Upper lobe of left lung (tissue), 6 donors: ENCODE measurements at places on chromosomes 16 and 17. TPM values are rescaled to one million over a fixed set of nuclear protein-coding genes. Genes with fewer than 3 reads are reported as not detected.

The DOC2A gene
- 8.2 TPM for total RNA-seq

GRCh38 chr16:66495440-66495839, 54.5 kb downstream of the TK2 start:
- H3K27ac ChIP-seq, result no peak overlapping the region
- DNase-seq, result no peak
- H3K4me3 ChIP-seq, result no peak overlapping the region

DNA sequence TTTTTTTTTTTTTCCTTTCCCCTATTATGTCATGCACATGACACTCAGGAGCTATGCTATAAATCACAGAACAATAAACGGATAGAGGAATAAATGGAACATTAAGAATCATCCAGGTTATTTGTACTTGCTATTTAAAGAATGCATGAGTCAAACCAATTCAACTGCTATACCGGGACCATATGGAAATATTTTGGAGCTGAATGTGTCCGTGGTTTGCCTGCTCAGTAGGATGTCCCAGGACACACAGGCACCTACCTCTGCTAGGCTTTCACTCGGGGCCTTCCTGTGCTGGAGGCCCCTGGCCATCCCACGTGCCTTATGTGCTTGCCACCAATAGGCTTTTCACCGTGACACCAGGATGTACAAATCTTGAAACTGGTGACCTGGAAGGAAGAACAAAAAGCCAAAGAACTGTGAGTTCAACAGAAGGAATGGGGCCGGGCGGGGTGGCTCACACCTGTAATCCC, 15.3 kb upstream of the SEC14L1 start:
- peaks cover 72% of the 10 kb centered on the region for H3K4me1 ChIP-seq
- H3K27ac ChIP-seq, result peak overlapping the region; percentile 92

The TRIM25 gene
- total RNA-seq, result 82.2 TPM

- no peaks in the 10 kb centered on the region for H3K36me3 ChIP-seq
- peaks cover 29% of the 10 kb centered on the region for H3K4me1 ChIP-seq
- peak overlapping the region; percentile 32 for H3K27ac ChIP-seq
- H3K27me3 ChIP-seq, result no peaks in the 10 kb centered on the region
Measured at GRCh38 chr16:24544640-24545039, 5.3 kb downstream of the RBBP6 start.

GRCh38 chr16:88377961-88378360, 4.8 kb upstream of the ZNF469 start:
- H3K4me1 ChIP-seq, result peaks cover 6% of the 10 kb centered on the region
- H3K36me3 ChIP-seq, result no peaks in the 10 kb centered on the region
- no peaks in the 10 kb centered on the region for H3K27me3 ChIP-seq
- no peak for DNase-seq

DNA sequence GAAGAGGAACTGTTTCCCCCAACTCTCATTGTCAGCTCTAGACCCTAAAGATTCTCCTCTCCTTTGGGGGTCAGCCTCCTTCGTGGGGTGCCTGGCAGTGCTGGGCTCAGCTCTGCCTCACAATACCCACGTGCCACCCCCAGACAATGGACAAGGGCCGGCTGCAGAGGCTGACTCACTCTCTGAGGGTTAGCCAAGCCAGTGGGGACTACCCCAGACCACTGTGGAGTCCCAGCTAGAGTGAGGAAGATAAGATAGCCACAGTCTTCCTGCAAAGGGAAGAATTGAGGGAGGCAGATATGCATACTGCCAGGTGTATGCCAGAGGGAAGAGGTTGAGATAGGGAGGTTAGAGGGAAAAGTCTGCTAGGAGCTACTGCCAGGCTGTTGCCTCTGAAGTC, 13.5 kb upstream of the MTMR4 start:
- no peaks in the 10 kb centered on the region for H3K27me3 ChIP-seq
- no peaks in the 10 kb centered on the region for H3K36me3 ChIP-seq
- H3K4me1 ChIP-seq, result peaks cover 37% of the 10 kb centered on the region
- H3K4me3 ChIP-seq, result peak overlapping the region; percentile 35
- DNase-seq, result no peak
- H3K27ac ChIP-seq, result peak overlapping the region; percentile 30

The CD300H gene
- 0.37 TPM for total RNA-seq

The LPCAT2 gene
- 33.9 TPM for total RNA-seq

The KRT32 gene
- total RNA-seq, result not detected

GRCh38 chr16:56279132-56279531, 87.8 kb downstream of the GNAO1 start:
- no peak overlapping the region for H3K27ac ChIP-seq
- no peaks in the 10 kb centered on the region for H3K36me3 ChIP-seq
- H3K4me1 ChIP-seq, result no peaks in the 10 kb centered on the region
- peak; percentile 45 for DNase-seq
- H3K4me3 ChIP-seq, result no peak overlapping the region

The HS3ST3A1 gene
- 1.9 TPM for total RNA-seq

DNA sequence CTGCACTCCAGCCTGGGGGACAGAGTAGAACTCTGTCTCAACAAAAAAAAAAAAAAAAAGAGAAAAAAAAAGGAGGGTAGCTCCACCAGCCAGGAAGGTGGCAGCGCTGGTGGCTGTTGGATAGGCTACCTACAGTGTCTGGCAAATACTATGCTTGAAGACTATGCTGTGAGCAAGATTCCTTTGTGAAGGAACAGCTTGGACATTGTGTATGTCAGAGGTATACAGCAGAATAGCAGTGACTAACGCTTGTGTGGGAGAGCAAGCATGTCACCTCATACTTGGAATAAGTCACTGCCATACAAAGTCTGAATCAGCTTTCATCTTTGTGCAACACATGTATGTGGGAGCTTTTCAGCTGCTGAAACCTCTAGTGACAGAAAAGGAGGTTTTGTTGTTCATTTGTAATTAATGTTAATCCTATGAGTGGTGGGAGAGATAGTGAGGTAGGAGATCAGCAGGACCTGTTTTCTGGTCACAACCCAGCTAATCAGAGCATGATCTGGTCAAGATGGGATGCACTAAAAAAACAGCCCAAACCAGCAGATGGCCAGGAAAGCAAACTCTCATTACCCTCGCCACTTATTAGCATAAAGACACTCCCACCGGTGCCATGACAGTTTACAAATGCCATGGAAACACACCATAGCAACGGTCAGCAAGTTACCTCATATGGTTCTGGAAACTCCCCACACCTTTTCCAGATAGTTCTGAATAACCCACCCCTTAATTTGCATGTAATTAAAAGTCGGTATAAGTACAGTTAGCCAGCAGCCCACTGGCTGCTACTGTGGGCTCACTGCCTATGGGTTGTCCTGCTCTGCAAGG, 6.8 kb upstream of the ITGAD start:
- no peak for DNase-seq
- no peaks in the 10 kb centered on the region for H3K4me1 ChIP-seq
- no peaks in the 10 kb centered on the region for H3K36me3 ChIP-seq

- H3K27ac ChIP-seq, result peak overlapping the region; percentile 95
- H3K4me1 ChIP-seq, result peaks cover 41% of the 10 kb centered on the region
- H3K27me3 ChIP-seq, result no peaks in the 10 kb centered on the region
- H3K36me3 ChIP-seq, result peaks cover 20% of the 10 kb centered on the region
- DNase-seq, result no peak
Measured at GRCh38 chr17:1484060-1484535, 8.4 kb downstream of the MYO1C start.

The SLFN13 gene
- 16.8 TPM for total RNA-seq

- peak overlapping the region; percentile 88 for H3K27ac ChIP-seq
- peak; percentile 43 for DNase-seq
- H3K4me3 ChIP-seq, result peak overlapping the region; percentile 100
- peaks cover 23% of the 10 kb centered on the region for H3K36me3 ChIP-seq
- no peaks in the 10 kb centered on the region for H3K27me3 ChIP-seq
Measured at GRCh38 chr17:4998027-4998731, 429 bp downstream of the KIF1C start.

The NUDT16L1 gene
- total RNA-seq, result 66.0 TPM

GRCh38 chr17:57939797-57940196, 15.4 kb downstream of the CUEDC1 start:
- no peaks in the 10 kb centered on the region for H3K27me3 ChIP-seq
- H3K27ac ChIP-seq, result peak overlapping the region; percentile 12
- H3K4me1 ChIP-seq, result peaks cover 65% of the 10 kb centered on the region
- H3K4me3 ChIP-seq, result no peak overlapping the region
- H3K36me3 ChIP-seq, result no peaks in the 10 kb centered on the region

The ETV4 gene
- total RNA-seq, result 2.8 TPM

GRCh38 chr16:87436225-87437172, 44.4 kb downstream of the MAP1LC3B start:
- H3K27ac ChIP-seq, result peak overlapping the region; percentile 58
- no peak overlapping the region for H3K4me3 ChIP-seq
- DNase-seq, result no peak
- H3K4me1 ChIP-seq, result peaks cover 23% of the 10 kb centered on the region

- DNase-seq, result no peak
- no peak overlapping the region for H3K4me3 ChIP-seq
- H3K27me3 ChIP-seq, result no peaks in the 10 kb centered on the region
- peaks cover 31% of the 10 kb centered on the region for H3K4me1 ChIP-seq
- H3K27ac ChIP-seq, result no peak overlapping the region
Measured at GRCh38 chr17:6648181-6648580, 3.2 kb downstream of the MED31 start.

- no peaks in the 10 kb centered on the region for H3K27me3 ChIP-seq
- H3K4me3 ChIP-seq, result no peak overlapping the region
- H3K4me1 ChIP-seq, result no peaks in the 10 kb centered on the region
- DNase-seq, result no peak
Measured at GRCh38 chr16:9257843-9258242, 166.4 kb downstream of the HAPSTR1 start.

- H3K36me3 ChIP-seq, result no peaks in the 10 kb centered on the region
- H3K27me3 ChIP-seq, result peaks cover 33% of the 10 kb centered on the region
- no peak overlapping the region for H3K4me3 ChIP-seq
- no peak overlapping the region for H3K27ac ChIP-seq
- DNase-seq, result no peak
Measured at GRCh38 chr17:49990331-49990730, 4.7 kb downstream of the DLX3 start.
